ENCODE measurements at places on chromosomes 13 and 19.
A peak's percentile ranks its signal among the peaks of the same experiment; 100 is the strongest.

DNA sequence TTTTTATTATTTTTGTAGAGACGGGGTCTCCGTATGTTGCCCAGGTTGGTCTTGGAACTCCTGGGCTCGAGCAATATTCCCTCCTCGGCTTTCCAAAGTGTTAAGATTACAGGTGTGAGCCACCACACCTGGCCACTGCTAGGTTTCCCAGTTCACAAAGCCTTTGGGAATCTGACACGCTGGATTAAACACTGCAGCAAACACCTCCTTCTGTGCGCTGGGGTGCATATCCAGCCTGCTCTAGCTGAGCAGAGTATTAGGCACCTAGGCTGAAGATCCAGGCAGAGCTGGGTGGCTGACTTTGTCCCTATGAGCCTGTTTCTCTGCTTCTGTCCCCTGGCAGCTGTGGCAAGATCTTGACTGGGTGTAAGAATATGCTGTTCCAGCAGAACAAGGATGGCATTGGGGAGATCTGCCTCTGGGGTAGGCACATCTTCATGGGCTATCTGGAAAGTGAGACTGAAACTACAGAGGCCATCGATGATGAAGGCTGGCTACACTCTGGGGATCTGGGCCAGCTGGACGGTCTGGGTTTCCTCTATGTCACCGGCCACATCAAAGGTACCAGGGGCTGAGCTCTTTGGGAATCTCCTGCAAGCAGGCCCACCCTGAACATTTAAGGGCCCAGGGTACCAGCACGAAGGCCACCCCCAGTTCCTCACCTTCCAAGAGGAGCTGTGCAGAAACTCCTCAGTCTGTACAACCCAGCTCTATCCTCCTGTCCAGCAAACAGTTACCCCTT, 49.8 kb downstream of the ACSBG2 start:
- H3K4me3 ChIP-seq: no peak overlapping the region
- no peaks in the 10 kb centered on the region for H3K4me1 ChIP-seq
- H3K27ac ChIP-seq: no peak overlapping the region
- H3K36me3 ChIP-seq: peaks cover 17% of the 10 kb centered on the region
- H3K27me3 ChIP-seq: peaks cover 2% of the 10 kb centered on the region

- DNase-seq: peak; percentile 61
- H3K4me3 ChIP-seq: no peak overlapping the region
- H3K27ac ChIP-seq: no peak overlapping the region
- H3K36me3 ChIP-seq: no peaks in the 10 kb centered on the region
- H3K27me3 ChIP-seq: peaks cover 3% of the 10 kb centered on the region
Measured at GRCh38 chr13:100646030-100646673, 28.4 kb downstream of the TMTC4 start.

GRCh38 chr13:73171926-73172325, 113.1 kb downstream of the KLF5 start:
- no peaks in the 10 kb centered on the region for H3K36me3 ChIP-seq
- no peak for DNase-seq
- no peaks in the 10 kb centered on the region for H3K27me3 ChIP-seq
- H3K4me1 ChIP-seq: no peaks in the 10 kb centered on the region

DNA sequence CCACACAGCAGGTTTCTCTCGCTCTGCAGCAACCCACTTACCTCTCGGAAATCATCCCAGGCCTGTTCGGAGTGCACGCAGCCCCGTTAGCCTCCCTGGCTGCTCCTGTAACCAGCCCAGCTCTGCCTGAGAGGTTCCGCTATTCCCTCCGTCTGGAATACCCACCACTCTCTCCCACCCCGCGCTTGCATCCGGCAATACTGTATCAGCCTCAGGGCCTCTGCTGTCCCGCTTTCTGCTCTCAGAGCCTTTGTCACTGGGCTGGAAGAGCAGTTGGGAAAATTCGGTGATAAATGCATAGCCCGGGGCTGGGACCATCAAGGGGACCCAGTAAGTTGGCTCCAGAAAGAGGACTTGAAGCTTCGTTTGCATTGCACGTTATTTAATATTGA, 759 bp upstream of the TLE6 start:
- H3K36me3 ChIP-seq: no peaks in the 10 kb centered on the region
- no peak overlapping the region for H3K27ac ChIP-seq
- peak overlapping the region; percentile 75 for H3K4me3 ChIP-seq

DNA sequence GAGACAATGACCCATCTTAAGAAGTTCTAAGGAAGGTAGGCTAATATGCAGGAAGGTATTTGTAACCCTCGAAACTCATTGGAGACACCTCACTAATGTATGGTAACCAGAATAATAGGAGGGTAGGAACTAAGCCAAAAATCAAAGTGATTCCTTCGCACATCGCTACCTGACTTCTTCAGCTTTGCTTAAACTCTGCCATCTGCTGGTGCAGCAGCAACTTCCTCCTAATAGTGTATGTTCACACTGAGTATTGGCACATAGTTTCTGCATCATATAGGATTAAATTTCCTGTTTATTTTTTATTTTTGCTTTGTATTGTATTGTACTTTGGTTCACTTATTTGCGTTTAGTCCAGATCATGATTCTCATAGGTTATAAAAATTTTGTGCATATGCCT, 676.2 kb downstream of the GPC5 start:
- no peak overlapping the region for H3K4me3 ChIP-seq
- no peaks in the 10 kb centered on the region for H3K27me3 ChIP-seq
- H3K36me3 ChIP-seq: no peaks in the 10 kb centered on the region
- no peaks in the 10 kb centered on the region for H3K4me1 ChIP-seq
- DNase-seq: no peak

DNA sequence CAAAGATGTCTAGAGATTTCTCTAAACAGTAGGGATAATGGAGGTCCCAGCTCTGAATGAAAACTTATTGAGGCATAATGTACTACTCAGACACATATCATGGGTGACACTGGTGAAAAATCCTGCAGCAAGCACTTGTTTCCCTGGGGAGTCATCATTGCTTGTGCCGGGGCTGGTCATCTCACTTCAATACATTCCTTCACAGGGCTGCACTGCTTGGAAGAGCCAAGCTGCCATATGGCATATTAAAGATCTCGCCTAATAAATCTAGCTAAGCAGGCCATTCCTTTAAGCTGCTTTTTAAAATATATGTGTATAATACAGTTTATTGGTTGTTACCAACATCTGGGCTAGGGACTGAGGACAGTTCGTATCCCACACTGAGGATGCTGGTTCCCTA, 332.2 kb upstream of the GPC6 start:
- peaks cover 2% of the 10 kb centered on the region for H3K4me1 ChIP-seq
- no peak for DNase-seq
- H3K4me3 ChIP-seq: no peak overlapping the region
- peaks cover 3% of the 10 kb centered on the region for H3K27me3 ChIP-seq
- H3K36me3 ChIP-seq: peaks cover 8% of the 10 kb centered on the region

- DNase-seq: peak; percentile 91
- H3K36me3 ChIP-seq: peaks cover 38% of the 10 kb centered on the region
- H3K4me3 ChIP-seq: peak within 1 kb of the TSS; percentile 97
- no peaks in the 10 kb centered on the region for H3K4me1 ChIP-seq
Measured at GRCh38 chr19:44447916-44448674, at the start of gene ZNF229. Gene ZNF229, minus strand, starts transcription at chr19:44448472. Its CDS starts 5,625 bp downstream, at chr19:44442847.

- peak overlapping the region; percentile 77 for H3K4me3 ChIP-seq
- peak; percentile 75 for DNase-seq
Measured at GRCh38 chr19:55173714-55174409, 6.2 kb downstream of the SYT5 start.

DNA sequence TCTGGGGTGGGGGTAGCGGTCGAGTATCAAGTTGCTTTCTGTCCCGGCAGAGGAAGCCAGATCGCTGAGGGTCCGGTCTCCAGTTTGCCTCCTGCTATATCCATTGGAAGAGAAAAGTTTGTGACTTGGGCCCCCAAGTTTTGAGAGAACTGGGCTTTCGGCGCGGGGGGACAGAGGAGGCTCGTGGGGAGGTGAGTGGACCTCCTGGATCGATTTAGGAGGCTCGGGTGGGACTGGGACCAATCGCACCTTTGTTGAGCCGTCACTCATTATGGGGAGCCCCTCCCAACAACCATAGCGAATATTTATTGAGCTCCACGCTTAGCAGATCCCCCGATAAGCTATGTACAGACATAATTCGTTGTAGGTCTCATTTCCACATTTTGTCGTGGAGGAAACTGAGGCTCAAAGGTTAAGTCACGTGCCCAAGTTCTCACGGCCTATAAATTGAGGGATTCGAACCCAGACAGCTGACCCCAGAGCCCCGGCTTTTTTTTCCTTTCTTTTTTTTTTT, 909 bp downstream of the RFXANK start:
- H3K27ac ChIP-seq: peak overlapping the region; percentile 82
- H3K27me3 ChIP-seq: peaks cover 5% of the 10 kb centered on the region
- no peaks in the 10 kb centered on the region for H3K36me3 ChIP-seq
- no peak for DNase-seq
- H3K4me1 ChIP-seq: peaks cover 3% of the 10 kb centered on the region
- peak overlapping the region; percentile 94 for H3K4me3 ChIP-seq

DNA sequence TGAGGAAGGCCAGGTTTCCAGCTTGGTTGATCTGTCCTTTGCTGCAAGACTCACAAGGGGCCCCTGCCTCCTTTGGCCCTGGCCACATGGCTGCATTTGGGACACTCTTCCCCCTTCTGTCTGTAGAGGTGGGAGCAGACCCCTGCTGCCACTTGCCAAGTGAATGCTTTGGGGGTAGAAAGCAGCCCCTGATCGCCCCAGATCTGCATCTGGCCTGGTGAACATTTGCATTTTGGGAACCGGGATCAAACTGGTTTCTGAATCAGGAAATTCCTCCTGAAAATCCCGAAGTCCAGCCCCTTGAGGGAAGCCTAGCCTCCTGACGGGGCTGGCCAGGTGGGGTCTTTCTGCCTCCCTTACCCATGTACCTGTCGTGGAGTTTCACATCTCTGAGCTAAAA, 14.9 kb downstream of the DPF1 start:
- H3K4me1 ChIP-seq: peaks cover 11% of the 10 kb centered on the region
- no peaks in the 10 kb centered on the region for H3K36me3 ChIP-seq
- peak overlapping the region; percentile 22 for H3K27ac ChIP-seq
- no peak for DNase-seq
- H3K4me3 ChIP-seq: peak overlapping the region; percentile 11
- peaks cover 8% of the 10 kb centered on the region for H3K27me3 ChIP-seq

GRCh38 chr19:4368128-4368820, 24.9 kb downstream of the MPND start:
- H3K4me1 ChIP-seq: peaks cover 16% of the 10 kb centered on the region
- peak overlapping the region; percentile 55 for H3K27ac ChIP-seq
- H3K36me3 ChIP-seq: no peaks in the 10 kb centered on the region

GRCh38 chr19:1889907-1890306, 4.6 kb upstream of the ABHD17A start:
- peaks cover 4% of the 10 kb centered on the region for H3K27me3 ChIP-seq
- H3K4me1 ChIP-seq: peaks cover 3% of the 10 kb centered on the region
- DNase-seq: no peak
- H3K36me3 ChIP-seq: no peaks in the 10 kb centered on the region
- H3K27ac ChIP-seq: no peak overlapping the region

- peaks cover 8% of the 10 kb centered on the region for H3K27me3 ChIP-seq
- no peak for DNase-seq
- H3K4me3 ChIP-seq: no peak overlapping the region
- H3K36me3 ChIP-seq: no peaks in the 10 kb centered on the region
- H3K4me1 ChIP-seq: no peaks in the 10 kb centered on the region
Measured at GRCh38 chr19:17846146-17846545, 1.6 kb downstream of the JAK3 start.

GRCh38 chr13:27955014-27955591, 14.0 kb downstream of the CDX2 start:
- no peak overlapping the region for H3K27ac ChIP-seq
- no peaks in the 10 kb centered on the region for H3K4me1 ChIP-seq
- H3K36me3 ChIP-seq: no peaks in the 10 kb centered on the region
- no peak for DNase-seq

DNA sequence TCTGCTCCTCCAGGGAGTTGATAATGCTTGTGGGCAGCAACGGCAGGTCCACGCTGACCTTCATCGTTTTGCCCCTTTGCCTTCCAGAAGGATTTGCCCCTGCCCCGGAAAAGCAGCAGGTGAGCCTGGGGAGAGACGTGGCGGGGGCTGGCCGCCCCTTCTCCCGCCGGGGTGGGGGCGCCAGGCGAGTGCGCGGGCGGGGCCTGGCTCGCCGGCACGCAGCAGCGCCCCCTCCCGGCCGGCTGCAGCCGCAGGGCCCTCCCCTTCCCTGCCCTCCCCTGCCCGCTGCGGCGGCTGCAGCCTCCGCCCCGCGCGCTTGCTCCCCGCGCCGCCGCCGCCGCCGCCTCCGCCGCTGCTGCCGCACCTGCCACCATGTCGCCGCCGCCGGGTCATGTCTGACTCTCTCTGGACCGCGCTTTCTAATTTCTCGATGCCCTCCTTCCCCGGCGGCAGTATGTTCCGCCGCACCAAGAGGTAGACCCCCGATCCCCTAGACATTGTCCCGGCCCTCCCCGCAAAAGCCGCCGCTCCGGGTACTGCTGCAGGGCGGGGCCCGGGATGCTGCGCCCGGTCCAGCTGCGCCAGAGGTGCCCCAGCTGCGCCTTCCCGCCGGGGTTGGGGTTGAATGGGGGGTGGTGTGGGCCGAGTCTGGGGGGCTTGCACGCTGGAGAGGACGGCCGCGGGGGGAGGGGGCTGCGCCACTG, at the start of gene MAST1:
TSS of gene MAST1 (plus strand) at position 334 of the 704 bp plus-strand sequence. CDS start at position 392, 58 bp downstream.
- peak within 1 kb of the TSS; percentile 95 for H3K4me3 ChIP-seq
- peaks cover 33% of the 10 kb centered on the region for H3K27me3 ChIP-seq
- peak; percentile 84 for DNase-seq
- peaks cover 12% of the 10 kb centered on the region for H3K36me3 ChIP-seq

GRCh38 chr19:18131841-18132596, 20.9 kb upstream of the PIK3R2 start:
- no peaks in the 10 kb centered on the region for H3K36me3 ChIP-seq
- H3K4me1 ChIP-seq: no peaks in the 10 kb centered on the region
- DNase-seq: peak; percentile 65
- H3K27ac ChIP-seq: no peak overlapping the region
- peaks cover 5% of the 10 kb centered on the region for H3K27me3 ChIP-seq

DNA sequence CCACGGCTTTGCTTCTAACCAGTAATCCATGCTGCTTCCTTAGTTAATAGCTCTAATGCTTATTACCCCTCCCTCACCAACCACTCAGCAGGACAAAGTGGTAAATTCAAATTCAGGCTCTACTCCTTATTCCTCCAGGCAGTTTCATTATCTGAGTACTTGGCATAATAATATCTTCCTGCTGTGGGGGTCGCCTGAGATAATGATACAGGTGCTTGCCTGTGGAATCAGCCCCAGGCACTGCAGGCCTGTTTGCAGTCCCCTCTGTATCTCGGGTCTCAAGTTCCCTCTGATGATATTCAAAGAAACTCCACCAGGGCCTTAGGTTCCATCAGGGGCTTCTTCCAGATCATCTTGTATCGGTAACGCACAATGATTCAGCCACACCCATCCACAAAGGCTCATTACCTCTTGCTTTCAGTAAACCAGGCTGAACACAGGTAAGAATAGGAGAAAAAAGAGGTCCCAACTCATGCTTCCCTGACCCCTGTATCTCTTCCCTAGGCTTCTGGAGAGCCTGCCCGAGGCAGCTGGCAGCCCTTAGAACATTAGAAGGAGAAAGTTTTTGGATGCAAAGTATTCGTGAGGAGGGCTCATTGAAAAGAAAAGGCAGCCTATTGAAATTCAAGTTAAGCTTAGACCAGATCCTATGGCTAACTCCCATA, 14.3 kb upstream of the FOXO1 start:
- H3K27ac ChIP-seq: no peak overlapping the region
- H3K27me3 ChIP-seq: no peaks in the 10 kb centered on the region
- peaks cover 2% of the 10 kb centered on the region for H3K4me1 ChIP-seq
- no peak for DNase-seq

Data from glutamatergic neuron (in vitro differentiated cells).